Metanephros (tissue), 2 donors: ENCODE measurements at places on chromosomes 16 and 17. TPM values are rescaled to one million over a fixed set of nuclear protein-coding genes. Genes with fewer than 3 reads are reported as not detected.

SDK2 gene
- 19.2 TPM for total RNA-seq

CEP295NL gene
- total RNA-seq: 8.1 TPM

AANAT gene
- total RNA-seq: 0.41 TPM

PRSS36 gene
- 0.76 TPM for total RNA-seq

CD300A gene
- total RNA-seq: 5.0 TPM

TTYH2 gene
- total RNA-seq: 35.6 TPM

CMTM3 gene
- 35.4 TPM for total RNA-seq

WNT3 gene
- 0.82 TPM for total RNA-seq

IRF8 gene
- total RNA-seq: 17.5 TPM

DBNDD1 gene
- total RNA-seq: 7.5 TPM

HBQ1 gene
- total RNA-seq: 6.5 TPM

SEPHS2 gene
- total RNA-seq: 47.6 TPM

KCNJ18 gene
- total RNA-seq: not detected

FZD2 gene
- 37.4 TPM for total RNA-seq

CHAD gene
- total RNA-seq: 0.12 TPM

OR4D1 gene
- not detected for total RNA-seq
